ENCODE measurements at places on chromosomes 2 and 18.

- DNase-seq: no peak
Measured at GRCh38 chr2:204255526-204255925, 289.7 kb upstream of the PARD3B start.

DNA sequence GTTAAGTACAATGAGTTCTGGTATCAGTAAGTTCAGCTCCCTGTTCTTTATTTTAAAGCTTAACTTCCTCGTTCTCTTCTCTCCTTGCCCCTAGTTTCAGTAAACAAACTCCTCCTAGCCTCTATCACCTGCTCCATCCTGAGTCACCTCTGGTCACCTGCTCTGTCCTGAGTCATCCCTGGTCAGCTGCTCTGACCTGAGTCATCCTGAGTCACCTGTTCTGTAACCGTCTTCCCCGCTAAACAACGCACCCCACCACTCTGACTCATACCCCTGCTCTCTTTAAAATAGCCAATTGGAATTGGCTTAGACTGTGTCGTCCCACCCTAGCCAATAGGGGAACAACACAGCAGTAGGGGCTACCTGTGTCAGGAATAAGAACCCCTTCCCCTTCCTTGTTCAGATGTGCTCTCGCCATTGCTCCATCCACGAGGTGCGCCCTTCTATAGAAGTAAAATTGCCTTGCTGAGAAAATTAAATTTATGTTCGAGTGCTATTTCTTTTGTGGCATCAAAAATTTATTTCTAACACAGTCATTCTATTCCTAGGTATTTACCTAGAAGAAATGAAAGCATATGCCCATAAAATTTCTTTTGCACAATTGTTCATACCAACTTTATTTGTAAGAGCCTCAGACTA is 24.9 kb upstream of the RMND5A start:
- DNase-seq: peak; percentile 48

GRCh38 chr2:153858250-153858649 is 13.5 kb upstream of the GALNT13 start:
- DNase-seq: no peak

GRCh38 chr2:47282621-47283272 is 120.2 kb upstream of the MSH2 start:
- no peak for DNase-seq

DNA sequence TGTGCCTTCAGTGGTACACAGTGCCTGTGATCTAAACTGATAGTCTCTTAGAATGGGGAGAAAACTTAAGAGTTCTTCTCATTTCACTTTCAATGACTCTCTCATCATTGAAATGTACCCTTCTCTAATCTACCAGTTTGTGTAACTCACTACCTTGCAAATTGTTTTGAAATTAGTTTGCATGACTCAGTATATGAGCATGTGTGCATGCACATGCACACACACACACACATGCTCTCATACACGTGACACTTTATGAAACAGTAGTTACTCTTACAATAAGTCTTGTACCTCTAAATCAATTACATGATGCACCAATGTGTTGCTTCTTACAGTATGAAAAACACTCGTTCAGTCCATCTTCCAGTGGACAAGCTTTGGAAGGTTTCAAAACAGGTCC is 10.6 kb downstream of the LYPD6B start:
- DNase-seq: no peak

DNA sequence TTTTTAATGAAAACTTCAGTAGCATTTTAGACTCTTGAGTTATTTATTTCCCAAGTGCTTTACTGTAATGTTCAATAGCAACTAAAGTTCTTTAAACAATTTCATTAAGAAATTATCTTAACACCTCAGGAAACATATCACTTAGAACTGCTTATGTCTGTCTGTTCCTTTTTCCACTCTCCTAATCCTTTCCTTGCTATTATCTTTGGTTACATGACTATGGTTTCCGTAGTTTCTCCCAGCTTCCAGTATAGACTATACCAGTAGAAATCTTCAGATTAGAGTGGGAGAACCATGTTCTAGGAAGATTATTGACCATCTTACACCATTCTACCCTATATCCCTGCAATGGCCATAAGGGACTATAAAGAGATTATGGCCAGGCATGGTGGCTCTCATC is 280.0 kb downstream of the EXOC6B start:
- DNase-seq: no peak

GRCh38 chr2:100006516-100006915 is 135.9 kb downstream of the AFF3 start:
- no peak for DNase-seq

DNA sequence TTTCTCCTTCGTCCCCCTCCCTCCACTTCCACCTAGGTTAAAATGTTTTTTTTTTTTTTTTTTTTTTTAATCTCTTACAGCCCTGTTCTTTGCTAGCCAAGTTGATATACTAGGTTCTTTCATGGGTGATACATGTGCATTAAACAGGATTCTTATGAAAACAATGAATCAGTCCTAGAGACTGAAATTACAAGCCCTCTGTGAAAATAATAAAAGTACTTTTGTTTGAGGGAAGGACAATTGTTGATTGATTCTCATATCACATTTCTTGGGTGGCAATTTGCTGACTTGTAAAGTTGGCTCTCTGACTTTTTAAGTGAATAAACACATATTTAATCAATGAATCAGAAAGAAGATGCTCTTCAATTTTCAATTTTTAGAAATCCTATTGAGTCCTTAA is 639.9 kb downstream of the LRP1B start:
- no peak for DNase-seq

- no peak for DNase-seq
Measured at GRCh38 chr2:128269990-128270671, 48.5 kb downstream of the HS6ST1 start.

DNA sequence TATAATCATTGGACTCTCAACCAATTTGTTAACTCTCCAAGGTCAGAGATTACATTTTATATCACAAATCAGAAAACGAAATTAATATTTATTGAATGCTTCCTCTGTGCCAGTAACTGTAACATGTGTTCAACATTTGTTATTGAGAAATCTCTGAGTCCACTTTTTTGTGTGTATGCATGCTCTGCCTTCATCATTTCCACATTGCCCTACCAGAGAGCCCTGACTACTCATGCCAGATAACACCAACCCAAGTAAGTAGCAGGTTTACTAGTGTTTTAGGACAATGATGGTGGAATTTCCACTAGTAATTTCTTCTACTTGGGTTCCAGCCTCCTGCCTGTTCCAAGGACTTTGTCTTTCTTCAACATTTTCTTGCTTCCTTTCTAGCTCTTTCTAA is 14.2 kb upstream of the FAP start:
- no peak for DNase-seq

DNA sequence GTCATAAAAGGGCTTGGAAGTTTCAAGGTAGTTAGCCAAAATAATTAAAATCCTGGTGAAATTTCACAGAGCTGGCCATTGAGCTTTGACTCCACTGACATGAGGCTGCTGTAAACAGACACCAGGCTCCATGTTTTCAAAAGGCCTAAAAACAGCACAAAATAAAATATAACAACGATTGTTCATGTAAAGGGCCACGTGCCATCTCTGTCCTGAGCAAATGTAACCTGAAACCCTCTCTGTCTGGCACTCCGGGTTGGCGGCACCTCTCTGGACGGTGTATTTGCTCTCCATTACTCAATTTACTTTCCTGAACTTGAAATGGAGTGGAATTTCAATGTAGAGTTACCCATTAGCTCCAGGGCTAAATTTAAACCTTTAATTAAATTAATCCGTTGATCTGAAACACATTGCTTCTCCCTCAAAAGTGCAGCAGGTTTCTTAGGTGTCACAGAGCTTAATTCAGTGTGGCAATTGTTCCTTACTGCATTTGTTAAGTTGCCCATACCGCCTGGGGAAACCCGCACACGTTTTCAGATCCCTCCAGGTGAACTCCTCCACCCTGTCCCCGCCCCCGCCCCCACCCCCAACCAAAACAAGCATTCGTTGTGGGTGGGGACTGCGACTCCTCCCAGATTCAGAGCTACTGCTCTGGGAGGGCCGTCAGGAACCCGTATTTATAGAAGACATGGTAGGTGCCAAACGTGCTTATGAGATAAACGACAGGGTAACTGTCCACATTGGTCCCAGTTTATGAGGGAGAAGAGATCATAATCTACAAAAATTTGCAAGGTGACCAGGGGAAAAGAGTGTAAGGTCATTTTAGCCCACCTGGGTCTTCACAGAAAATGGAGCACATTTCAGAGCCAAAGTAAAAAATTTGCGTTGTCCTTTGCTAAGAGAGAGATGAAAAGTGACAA is 1.2 kb upstream of the CABLES1 start:
- DNase-seq: no peak

- DNase-seq: no peak
Measured at GRCh38 chr2:233934524-233934923, 17.4 kb downstream of the TRPM8 start.

GRCh38 chr2:119177171-119177837 is 18.8 kb upstream of the C1QL2 start:
- no peak for DNase-seq

DNA sequence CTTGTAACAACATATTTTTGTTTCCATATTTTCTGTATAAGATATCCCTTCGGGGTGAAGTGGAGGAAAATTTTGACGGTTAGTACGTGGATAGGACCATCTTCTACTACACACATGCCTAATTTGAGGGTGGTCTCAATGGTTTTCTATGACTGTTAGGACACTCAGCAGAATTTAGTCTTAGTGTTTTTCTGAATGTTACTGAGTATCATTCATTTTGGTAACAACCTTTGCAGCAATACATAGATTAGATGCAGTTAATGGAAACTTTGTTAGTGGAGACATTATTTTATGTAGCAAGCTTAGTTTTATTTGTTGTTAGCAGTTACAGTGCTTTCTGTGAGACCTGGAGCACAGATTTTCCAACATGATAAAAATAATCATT is 1.6 kb downstream of the ITGAV start:
- no peak for DNase-seq

DNA sequence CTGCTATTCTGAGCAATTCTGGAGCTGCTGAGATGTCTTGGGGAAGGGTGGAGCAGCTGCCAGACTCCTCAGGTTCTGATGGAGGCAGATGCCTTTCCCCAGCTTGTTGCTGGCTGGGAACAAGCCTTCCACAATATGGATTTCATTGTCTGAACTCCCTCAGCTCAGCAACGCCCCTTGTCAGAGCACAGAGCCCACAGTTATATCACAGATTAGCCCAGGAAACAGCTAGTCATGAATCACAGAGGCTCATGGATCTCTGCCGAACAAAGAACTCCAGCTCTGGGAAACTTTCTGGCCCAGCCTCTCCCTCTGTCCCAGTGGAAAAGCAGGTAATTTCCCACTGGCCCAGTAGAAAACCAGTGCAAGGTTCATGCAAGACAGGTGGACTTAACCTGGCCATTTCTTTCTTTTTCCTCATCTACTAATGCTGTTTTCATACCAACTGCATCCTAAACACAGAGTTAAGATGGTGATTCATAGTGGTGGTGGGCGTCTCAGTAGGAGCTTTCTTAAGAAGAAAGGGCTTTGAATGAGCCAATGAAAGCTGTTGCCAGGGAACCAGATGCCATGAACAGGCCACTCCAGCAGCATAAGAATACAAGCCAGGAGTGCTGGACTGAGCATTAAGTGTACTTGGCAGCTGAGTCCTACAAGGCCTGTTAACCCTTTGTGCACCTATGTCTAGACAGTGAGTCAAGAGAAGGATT is 8.7 kb upstream of the KIAA2012 start:
- peak; percentile 39 for DNase-seq

GRCh38 chr18:48036226-48036625 is 105.8 kb upstream of the SMAD2 start:
- DNase-seq: no peak

DNA sequence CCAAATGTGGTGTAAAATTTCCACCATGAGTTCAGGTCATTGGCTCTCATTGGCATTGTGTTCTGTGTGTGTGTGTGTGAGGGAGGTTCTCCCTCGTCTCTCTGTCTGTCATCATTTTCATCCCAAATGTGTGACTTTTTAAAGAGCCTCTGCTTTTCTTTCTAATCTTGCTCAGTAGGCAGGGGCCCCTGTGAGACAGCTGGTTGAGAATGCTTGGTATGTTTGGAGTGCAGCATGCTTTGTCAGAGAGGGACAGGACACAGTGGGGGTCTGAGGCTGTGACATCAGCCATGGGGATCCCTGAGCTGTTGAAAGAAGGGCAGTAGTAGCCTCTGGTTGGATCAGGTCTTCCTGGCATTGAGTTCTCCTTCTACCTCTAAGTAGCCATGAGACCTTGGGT is 10.6 kb downstream of the PTPRM start:
- DNase-seq: no peak

DNA sequence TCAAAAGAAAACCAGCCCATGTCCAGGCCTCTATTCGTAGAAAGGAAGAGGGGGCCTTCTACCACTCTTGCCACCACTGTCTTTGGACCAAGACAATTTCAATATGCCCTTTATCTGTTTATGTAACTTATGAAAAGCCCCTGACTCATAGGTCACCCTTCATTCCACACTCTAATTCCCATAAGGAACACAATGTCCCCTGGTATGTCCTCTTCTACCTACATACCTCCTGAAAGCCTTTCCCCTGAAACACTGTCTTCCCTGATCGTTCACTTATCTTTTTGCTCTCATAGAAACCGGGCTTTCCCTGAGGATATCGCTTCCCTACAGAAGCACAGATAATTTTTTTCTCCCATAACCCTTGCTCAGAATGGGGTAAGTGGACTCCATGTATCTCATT is 13.3 kb downstream of the EIF2AK3 start:
- DNase-seq: no peak

- no peak for DNase-seq
Measured at GRCh38 chr2:148926981-148927401, 52.0 kb downstream of the KIF5C start.

DNA sequence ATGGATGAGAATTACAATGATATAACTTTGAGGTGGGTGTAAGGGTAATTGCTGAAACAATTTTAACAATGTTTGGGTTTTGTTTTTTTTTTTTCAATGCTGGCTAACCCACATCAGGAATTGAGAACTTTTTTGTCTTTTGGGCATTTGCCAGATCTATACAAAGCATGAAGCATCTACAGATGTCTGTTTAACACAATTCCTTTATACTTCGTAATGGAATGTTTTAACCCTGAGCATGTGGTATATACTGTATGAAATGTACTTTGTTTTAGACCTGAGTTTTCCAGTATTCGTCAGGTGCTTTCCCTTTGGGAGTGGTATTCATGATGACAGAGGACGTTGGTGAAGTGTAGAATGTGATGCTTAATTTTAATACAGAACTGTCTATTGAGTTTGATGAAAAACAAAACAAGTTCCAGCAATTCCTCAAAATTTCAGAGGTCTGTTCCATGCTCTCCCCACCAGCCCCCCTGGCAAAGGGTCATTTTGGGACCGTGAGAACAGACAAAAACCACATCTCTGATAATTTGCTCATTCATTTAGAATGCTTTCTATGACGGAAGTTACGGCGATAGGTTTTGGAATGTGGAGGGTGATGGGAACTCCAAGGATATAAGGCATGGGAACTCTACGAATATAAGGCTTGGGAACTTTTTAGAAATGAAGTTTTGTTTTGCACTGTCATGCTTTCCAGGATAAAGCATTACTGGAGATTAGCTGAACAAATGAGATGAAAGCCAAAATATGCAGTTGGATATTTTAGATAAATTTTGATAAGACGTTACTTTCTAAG is 14.1 kb downstream of the LIMS1 start:
- no peak for DNase-seq

Measured in H4 (cell line).